CD4-positive, alpha-beta T cell (primary cell): ENCODE measurements at places on chromosomes 2 and 18. TPM values are rescaled to one million over a fixed set of nuclear protein-coding genes. Genes with fewer than 3 reads are reported as not detected.

Gene DYSF
- 0.31 TPM for total RNA-seq

DNA sequence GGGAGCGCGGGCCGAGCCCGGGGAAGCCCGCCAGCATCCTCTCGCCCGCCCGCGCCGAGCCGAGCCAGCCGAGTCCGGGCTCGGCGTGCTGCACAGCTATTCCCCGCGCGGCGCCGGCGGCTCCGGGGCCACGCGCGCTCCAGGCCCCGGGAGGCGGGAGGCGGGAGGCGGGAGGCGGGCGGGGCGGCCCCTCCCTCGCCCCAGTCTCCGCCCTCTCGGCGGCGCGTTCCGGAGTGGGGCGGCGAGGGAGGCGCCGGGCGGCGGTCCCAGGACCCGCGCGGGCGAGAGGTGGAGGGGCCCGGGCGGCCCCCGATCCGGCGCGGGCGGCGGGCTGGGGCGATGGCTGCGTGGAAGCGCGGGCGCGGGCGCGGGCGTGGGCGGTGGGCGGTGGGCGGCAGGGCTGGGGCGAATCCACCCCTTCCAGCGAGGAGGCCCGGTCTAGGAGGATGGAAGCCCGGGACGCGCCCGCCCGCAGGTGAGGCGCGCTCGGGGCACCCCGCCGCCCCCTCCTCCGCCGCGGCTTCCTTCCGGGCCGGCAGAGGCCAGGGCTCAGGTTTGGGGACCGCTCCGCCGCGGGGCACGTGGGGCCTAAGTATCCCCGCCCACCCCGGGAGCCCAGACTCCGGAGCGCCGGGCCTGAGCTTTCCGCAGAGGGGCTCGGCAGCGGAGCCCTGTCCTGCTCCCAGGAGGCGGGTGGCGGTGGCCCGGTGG is at the start of gene ADCY3:
ADCY3 (minus strand) TSS at position 140 of the 711 bp plus-strand sequence. CDS start 1,250 bp downstream, outside the sequence.
- no peaks in the 10 kb centered on the region for H3K27me3 ChIP-seq
- peak within 1 kb of the TSS; percentile 60 for H3K4me3 ChIP-seq
- H3K27ac ChIP-seq, result no peak within 1 kb of the TSS
- peaks cover 37% of the 10 kb centered on the region for H3K4me1 ChIP-seq
- DNase-seq, result peak; percentile 44

Gene IL1R2
- 0.47 TPM for total RNA-seq

DNA sequence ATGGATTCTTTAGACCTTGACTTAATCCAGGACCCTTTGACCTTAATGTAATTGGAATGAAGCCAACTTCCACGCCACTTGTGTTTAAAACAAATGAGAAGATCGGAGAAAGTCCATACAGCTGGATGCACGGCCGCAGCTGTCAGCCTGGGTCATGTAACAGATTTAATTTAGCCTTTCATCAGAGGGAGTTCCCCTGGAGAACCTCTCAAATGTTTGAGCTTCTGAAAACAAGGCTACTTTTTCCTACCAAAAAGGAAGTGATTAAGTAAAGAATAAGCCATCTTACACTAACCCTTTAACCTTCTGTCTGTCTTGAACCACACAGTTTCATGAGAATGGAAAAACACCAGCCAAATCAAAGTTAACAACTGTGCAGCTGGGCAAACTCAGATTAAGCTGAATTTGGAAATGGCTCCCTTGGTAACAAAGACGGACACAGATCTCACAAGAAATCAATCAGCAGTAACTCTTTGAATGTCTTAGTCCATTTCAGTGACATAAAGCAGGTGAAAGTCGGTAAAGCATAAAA is 103.6 kb downstream of the DOCK10 start:
- H3K36me3 ChIP-seq, result peaks cover 4% of the 10 kb centered on the region
- H3K4me3 ChIP-seq, result no peak overlapping the region

DNA sequence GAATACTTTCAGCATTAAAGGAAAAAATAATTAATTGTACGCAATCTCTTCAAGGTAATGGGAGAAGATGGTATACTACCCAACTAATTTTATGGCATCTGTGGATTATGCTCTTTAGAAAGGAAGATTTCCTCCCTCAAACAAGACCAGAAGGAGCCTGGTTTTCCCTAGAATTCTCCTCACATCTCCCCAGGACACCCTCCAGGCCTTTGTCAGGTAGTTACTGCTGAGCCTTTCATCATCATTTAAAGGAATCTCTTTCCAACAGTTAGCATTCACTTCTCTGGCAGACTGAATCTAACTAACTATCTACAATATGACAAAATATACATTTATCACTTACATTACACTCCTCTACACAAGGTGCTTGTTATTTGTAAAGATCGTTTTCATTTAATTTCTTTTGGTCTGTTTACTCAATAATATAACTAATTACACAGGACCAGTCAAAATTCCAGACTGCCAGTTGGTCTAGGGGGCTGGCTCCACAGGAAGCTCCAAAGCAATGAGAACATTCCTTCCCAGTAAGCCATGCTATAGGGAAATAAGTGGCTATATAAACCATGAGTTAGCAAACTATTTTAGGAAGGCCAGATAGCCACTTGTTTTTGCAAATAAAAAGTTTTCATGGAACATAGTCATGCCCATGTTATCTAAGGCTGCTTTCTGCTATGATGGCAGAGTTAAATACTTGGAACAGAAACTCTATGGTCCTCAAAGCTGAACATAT is 19.1 kb downstream of the ZNF24 start:
- H3K36me3 ChIP-seq, result no peaks in the 10 kb centered on the region
- H3K27me3 ChIP-seq, result no peaks in the 10 kb centered on the region
- no peak overlapping the region for H3K4me3 ChIP-seq
- DNase-seq, result no peak

- no peak overlapping the region for H3K27ac ChIP-seq
- H3K4me1 ChIP-seq, result no peaks in the 10 kb centered on the region
- DNase-seq, result no peak
- H3K36me3 ChIP-seq, result no peaks in the 10 kb centered on the region
- H3K27me3 ChIP-seq, result no peaks in the 10 kb centered on the region
Measured at GRCh38 chr2:136664713-136665405, 100.5 kb upstream of the THSD7B start.

DNA sequence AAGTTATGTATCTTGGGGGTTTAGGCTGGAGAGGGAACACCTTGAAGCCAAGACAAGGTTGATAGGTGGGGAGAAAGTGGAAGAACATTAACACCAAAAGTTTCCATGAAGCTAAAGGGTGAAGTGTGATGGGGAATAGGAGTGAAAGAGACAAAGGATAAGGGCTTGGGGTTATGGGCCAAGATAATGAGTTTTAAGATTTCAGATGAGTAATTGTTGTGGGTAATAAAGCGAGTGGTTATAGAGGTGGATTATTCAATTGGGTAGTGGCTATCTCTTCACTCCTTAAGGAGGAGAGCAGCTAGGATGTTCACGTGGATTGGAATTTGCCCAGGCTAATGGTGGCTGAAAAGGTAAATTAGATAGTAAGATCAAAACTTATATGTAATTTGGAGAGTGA is 29.8 kb downstream of the EML4 start:
- H3K27ac ChIP-seq, result no peak overlapping the region
- DNase-seq, result no peak
